Stimulated activated CD8-positive, alpha-beta memory T cell treated with anti-CD3 and anti-CD28 coated beads, Interleukin-15, amount 100 ng/mL, for 48 hours (primary cell): ENCODE measurements at places on chromosomes 2 and 18.

DNA sequence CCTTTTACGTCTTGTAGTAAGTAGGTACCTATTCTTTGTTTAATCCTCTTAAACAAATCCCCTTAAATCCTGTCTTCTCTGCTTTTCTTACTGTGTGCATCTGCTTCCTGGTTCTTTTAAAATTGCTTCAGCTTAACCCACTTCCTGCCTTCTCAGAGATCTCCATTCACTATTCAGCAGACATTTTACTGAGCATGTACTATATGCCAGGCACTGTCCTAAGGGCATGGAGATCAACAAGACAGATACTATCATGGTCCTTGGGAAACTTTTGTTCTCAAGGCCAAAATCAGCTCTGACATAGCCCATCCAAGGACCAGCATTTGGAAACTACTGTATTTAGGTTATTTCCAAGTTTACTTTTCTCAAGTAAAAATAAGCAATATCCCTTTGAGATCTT lies 227.5 kb downstream of the TPGS2 start:
- DNase-seq, result no peak

- no peak for DNase-seq
Observed at GRCh38 chr2:58081000-58081399, 34.4 kb downstream of the VRK2 start.

GRCh38 chr2:213766465-213766901 lies 482.2 kb downstream of the SPAG16 start:
- DNase-seq, result no peak

- no peak for DNase-seq
Observed at GRCh38 chr2:180707175-180707883, 273.1 kb upstream of the UBE2E3 start.

GRCh38 chr2:68751397-68752339 lies 17.1 kb downstream of the ARHGAP25 start:
- peak; percentile 78 for DNase-seq

GRCh38 chr2:46825939-46826568 lies 89.6 kb downstream of the MCFD2 start:
- DNase-seq, result no peak

DNA sequence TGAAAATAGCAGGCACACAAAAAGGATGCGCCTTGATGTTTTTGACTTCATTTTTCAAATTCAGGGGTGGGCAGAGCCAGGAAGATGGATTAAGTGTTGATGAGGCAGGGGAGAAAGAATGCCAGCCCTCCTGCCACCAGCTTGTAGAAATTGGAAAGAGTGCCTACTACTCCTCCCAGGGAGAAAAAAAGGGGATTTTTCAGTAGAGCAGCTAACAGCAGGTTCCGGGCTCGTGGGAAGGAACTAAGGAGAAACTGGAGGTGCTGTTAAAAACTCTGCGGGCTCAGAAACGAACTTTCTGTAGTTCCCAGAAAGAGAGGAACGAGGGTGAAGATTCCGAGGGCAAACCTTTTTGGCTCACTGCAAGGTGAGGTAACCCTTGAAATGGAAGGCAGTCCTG lies 100.1 kb upstream of the MCFD2 start:
- DNase-seq, result no peak

DNA sequence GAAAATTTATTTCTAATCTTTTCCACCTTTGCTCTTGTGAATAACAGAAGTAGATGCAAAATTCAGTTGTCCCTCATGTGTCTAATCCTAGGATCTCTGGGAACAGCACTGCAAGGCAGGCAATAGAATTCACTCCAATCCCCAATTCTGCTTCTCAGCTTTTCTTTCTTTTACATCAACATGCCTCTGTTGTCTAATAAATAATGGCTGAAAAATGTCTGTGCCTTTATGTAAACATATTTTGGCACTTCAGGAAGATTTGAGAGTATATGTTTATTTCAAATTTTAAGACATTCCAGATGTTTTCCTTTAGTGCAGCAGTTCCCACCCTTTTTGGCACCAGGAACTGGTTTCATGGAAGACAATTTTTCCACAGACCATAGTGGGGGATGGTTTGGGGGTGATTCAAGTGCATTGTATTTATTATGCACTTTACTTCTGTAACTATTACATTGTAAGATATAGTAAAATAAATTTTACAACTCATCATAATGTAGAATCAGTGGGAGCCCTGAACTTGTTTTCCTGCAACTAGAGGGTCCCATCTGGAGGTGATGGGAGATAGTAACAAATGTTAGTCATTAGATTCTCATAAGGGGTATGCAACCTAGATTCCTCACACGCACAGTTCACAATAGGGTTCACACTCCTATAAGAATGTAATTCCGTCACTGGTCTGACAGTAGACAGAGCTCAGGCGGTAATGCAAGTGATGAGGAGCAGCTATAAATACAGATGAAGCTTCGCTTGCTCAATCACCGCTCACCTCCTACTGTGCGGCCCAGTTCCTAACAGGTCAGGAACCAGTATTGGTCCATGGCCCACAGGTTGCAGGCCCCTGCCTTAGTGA lies 590.3 kb upstream of the CNTNAP5 start:
- no peak for DNase-seq

DNA sequence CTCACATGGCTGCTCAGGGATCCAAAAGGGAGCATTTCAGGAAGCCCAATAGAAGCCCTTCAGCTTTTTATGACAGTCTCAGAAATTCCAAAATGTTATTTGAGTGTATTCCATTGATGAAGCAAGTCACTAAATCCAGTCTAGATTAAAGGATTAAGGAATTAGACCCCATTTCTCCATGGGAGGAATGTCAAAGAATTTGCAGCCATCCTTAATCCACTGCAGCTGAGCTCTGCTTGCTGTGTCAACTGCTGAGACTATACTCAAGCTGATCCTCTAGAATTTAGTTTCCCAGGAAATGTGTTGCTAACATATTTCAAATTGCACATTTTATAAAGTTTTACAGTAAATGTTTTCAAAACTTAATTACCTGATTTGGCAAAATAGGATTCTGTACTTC lies 28.4 kb upstream of the C2orf69 start:
- no peak for DNase-seq
